ENCODE measurements at places on chromosomes 7 and 10. TPM values are rescaled to one million over a fixed set of nuclear protein-coding genes. Genes with fewer than 3 reads are reported as not detected.

Gene ASAH2
- total RNA-seq = 7.7 TPM

Gene CCDC172
- total RNA-seq = not detected

Gene CYP3A4
- total RNA-seq = 0.11 TPM

Gene SUGCT
- 1.3 TPM for total RNA-seq

Gene CXCL12
- total RNA-seq = not detected
